ENCODE measurements at places on chromosomes 4 and X. TPM values are rescaled to one million over a fixed set of nuclear protein-coding genes. Genes with fewer than 3 reads are reported as not detected.

DNA sequence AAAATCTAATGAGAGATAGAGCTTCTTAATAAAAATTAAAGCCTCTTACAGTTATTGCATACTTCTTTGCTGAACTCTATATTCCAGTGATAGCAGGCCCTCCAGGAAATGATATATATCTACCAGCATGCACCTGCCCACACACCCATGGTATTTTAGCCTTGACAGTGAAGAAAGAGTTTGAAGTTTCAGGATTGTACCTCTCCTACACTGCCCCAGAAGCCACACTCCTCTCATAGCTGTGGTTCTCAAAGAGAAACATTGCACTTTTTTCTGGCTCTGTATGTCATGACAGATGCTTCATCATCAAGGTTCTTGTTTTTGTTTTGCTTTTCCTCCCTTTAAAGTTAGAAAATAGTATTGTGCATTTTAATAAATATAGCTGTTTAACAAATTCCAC is 34.0 kb downstream of the INPP4B start:
- DNase-seq: no peak

UGT2A1 gene
- not detected for total RNA-seq

DNA sequence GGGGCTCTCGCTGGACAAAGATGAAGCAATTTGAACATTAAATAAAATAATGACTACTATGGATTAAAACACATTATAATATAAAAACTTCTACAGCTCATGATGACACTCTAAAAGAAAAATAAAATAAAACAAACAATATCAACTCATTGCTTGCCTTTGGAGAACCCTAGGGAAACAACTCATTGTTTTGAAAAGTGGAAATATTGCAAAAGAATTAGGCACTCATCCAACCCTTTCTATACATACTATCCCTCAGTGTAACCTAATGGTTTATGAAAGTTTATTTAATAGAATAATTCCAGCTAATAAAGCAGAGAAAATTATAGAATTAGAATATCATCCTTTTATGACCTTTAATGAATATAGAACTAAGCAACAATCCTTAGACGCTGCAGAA is 718 bp downstream of the RAB40A start:
- no peak for DNase-seq

GRCh38 chrX:7640392-7640791 is 202.6 kb upstream of the VCX start:
- DNase-seq: no peak

DNA sequence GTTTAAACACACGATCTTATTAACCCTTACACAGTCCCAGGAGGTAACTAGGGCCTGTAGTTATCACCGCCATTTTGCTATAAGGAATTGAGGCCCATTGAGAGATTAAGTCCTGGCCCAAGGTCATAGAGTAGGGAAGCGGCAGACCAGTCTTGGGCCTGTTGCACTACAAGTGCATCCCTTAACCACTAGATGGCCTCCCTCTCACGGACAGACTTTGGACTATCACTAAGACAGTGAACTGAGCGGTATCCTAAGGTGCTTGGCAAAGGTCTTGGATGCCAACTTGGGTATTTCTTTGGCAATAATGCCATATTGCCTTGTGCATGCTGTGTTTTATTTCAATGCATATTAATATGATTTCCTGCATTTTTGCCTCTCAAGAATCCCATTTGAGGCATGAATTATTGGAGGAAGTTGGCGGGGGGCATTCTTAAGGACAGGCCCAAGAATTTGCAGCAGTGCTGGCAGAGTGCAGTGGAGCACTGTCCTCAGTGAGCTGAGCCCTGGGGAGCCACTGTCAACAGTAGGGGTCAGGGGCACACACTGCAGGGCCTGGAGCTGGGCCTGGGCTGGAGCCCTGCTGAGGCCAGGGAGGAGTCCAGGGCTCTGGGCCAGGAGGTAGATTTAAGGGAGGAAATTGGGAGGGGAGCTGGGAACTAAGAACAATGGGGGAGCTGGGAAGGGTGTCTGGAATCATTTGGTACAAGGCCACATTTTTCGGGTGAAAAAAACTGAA is 147.4 kb downstream of the SMIM20 start:
- no peak for DNase-seq

DNA sequence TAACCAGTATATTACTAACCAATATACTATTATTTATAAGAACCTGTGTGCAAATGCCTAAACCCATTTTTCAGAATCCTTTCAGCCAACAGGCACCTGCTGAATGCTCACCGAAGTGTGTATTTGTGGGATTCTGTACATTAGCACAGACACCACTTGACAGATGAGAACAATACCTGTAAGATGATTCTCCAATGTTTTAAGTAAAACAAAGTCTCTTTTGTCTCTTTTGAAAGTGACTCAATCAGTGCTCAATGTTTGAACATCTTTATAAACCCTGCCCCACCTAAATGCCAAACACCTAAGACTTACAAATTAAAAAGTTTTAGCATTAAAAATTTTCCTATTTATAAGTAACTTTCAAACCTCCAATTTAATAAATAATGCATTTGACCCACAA is 763 bp downstream of the ASB9 start:
- no peak for DNase-seq

GRCh38 chr4:8250227-8250626 is 19.3 kb upstream of the HTRA3 start:
- DNase-seq: no peak

TMPRSS11F gene
- not detected for total RNA-seq

DNA sequence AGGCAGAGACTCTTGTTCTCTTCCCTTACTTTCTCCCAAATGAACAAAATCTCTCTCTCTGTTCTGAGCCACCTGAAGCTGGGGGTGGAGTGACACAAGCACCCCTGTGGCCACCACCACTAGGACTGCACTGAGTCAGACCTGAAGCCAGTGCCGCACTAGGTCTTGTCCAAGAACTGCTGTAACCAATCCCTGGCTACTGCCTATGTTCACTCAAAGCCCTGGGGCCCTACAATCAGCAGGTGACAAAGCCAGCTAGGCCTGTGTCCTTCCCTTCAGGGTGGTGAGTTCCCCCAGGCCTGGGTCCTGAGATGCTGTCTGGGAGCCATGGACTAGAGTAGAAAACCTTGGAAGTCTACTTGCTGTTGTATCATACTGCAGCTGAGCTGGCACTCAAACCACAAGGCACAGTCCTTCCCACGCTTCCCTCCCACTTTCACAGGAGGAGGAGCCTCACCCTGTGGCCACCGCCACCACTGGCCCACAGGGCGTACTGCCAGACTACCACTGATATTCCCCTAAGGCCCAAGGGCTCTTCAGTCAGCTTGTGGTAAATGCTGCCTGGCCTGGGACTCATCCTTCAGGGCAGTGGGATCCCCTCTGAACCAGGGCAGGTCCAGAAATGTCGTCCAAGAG is 119.1 kb downstream of the RTL9 start:
- DNase-seq: no peak

PNMA6F gene
- not detected for total RNA-seq

ATP1B4 gene
- not detected for total RNA-seq

RASGEF1B gene
- 1.0 TPM for total RNA-seq

DNA sequence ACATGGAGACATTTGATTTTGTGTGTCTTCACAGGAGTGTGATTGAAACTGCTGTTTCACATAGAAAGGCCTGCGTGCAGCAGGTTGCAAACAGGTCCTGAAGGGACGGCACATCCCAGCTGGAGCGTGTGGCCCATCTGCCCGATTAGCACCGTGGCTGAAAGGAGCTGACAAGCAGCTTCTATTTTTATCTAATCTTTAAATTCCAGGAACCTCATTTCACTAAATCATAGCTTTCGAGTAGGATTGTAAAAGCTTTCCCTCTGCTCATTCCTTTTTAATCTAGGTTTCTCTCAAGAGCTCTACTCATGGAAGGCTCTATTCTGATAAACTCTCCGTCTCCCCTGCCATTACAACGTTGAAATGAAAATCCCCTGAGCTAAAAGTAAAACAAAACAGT is 106.8 kb downstream of the FSTL5 start:
- no peak for DNase-seq

All from epithelial cell of proximal tubule (primary cell).